Aorta (tissue), 5 donors: ENCODE measurements at places on chromosomes 1 and 21. TPM values are rescaled to one million over a fixed set of nuclear protein-coding genes. Genes with fewer than 3 reads are reported as not detected.
A peak's percentile ranks its signal among the peaks of the same experiment; 100 is the strongest.

The TMCC2 gene
- 8.2 TPM for total RNA-seq

The SAMD13 gene
- total RNA-seq = 0.45 TPM

The KRTAP7-1 gene
- not detected for total RNA-seq

DNA sequence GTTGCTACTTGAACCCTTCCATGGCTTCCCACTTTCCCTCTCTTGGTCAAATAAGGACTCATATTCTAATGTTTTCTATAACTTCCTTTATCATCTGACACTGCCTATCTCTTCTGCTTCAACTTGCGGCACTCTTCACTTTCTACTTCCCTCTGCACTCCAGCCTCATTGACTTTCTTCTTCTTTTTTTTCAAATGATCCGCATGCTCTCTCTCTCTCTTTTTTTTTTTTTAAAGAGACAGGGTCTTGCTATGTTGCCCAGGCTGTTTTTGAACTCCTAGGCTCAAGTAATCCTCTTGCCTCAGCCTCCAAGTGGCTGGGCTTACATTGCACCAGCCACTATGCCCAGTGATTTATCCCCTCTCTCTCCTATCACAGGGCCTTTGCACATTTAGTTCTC lies 7.3 kb upstream of the IL10 start:
- H3K4me3 ChIP-seq = no peak overlapping the region
- no peak overlapping the region for H3K27ac ChIP-seq
- no peaks in the 10 kb centered on the region for H3K27me3 ChIP-seq
- no peaks in the 10 kb centered on the region for H3K4me1 ChIP-seq
- no peak for DNase-seq

- H3K4me1 ChIP-seq = no peaks in the 10 kb centered on the region
- no peak for DNase-seq
- no peak overlapping the region for H3K4me3 ChIP-seq
- H3K27me3 ChIP-seq = no peaks in the 10 kb centered on the region
- peak overlapping the region; percentile 9 for H3K27ac ChIP-seq
Measured at GRCh38 chr1:224431726-224432125, 2.9 kb downstream of the WDR26 start.

- DNase-seq = no peak
- no peaks in the 10 kb centered on the region for H3K4me1 ChIP-seq
- H3K27me3 ChIP-seq = no peaks in the 10 kb centered on the region
- H3K36me3 ChIP-seq = no peaks in the 10 kb centered on the region
- no peak overlapping the region for H3K27ac ChIP-seq
Measured at GRCh38 chr1:170640581-170640980, 23.4 kb upstream of the PRRX1 start.

GRCh38 chr1:85884372-85885035 lies 176.3 kb upstream of the ZNHIT6 start:
- H3K36me3 ChIP-seq = no peaks in the 10 kb centered on the region
- no peaks in the 10 kb centered on the region for H3K27me3 ChIP-seq
- DNase-seq = no peak

- no peak for DNase-seq
- no peaks in the 10 kb centered on the region for H3K36me3 ChIP-seq
- H3K4me1 ChIP-seq = no peaks in the 10 kb centered on the region
Measured at GRCh38 chr1:247740721-247741120, 2.3 kb downstream of the OR14K1 start.

- DNase-seq = no peak
- no peaks in the 10 kb centered on the region for H3K4me1 ChIP-seq
- H3K36me3 ChIP-seq = no peaks in the 10 kb centered on the region
- no peak overlapping the region for H3K27ac ChIP-seq
- H3K4me3 ChIP-seq = no peak overlapping the region
- H3K27me3 ChIP-seq = no peaks in the 10 kb centered on the region
Measured at GRCh38 chr1:201173736-201174135, 16.9 kb upstream of the IGFN1 start.
